ENCODE measurements at places on chromosomes 13 and 19.

GRCh38 chr13:113548778-113549621, 35.6 kb upstream of the TFDP1 start:
- DNase-seq, result peak; percentile 60

GRCh38 chr19:42032431-42032830, 37.6 kb downstream of the GRIK5 start:
- DNase-seq, result no peak

DNA sequence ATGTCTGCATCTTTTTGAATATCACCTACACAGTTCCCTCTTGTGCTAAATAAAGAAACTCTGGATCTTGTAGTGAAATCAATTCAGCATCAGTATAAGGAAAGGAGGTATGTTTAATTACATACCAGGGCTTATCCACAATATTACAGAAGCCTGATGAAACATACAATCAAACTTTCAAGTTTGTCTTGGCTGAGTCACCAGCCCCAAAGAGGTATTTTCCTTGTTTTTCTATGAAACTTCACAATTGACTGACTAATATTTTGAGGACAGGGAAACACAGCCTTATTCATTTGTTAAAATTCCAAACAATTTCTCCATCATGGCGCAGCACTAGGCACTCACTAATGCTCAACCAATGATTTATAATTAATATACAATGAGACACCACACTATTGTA, 952.4 kb downstream of the PCDH17 start:
- no peak for DNase-seq

DNA sequence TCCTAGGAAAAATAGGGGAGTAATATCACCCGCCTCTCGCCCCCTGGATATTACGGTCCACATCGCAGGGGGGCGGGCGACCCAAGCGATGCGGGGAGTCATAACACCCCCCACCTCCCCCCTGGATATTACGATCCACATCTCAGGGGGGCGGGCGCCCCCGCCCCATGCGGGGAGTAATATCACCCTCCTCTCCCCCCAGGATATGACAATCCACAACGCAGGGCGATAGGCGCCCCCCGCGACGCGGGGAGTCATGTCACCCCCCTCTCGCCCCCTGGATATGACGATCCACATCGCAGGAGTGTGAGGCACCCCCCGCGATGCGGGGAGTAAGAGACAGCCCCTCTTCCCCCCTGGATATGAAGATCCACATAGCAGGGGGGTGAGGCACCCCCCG, 684.4 kb upstream of the PCDH9 start:
- DNase-seq, result no peak

GRCh38 chr13:50283017-50283416, 267.8 kb downstream of the KCNRG start:
- DNase-seq, result no peak

GRCh38 chr13:31629085-31629780, 110.1 kb upstream of the RXFP2 start:
- DNase-seq, result no peak

DNA sequence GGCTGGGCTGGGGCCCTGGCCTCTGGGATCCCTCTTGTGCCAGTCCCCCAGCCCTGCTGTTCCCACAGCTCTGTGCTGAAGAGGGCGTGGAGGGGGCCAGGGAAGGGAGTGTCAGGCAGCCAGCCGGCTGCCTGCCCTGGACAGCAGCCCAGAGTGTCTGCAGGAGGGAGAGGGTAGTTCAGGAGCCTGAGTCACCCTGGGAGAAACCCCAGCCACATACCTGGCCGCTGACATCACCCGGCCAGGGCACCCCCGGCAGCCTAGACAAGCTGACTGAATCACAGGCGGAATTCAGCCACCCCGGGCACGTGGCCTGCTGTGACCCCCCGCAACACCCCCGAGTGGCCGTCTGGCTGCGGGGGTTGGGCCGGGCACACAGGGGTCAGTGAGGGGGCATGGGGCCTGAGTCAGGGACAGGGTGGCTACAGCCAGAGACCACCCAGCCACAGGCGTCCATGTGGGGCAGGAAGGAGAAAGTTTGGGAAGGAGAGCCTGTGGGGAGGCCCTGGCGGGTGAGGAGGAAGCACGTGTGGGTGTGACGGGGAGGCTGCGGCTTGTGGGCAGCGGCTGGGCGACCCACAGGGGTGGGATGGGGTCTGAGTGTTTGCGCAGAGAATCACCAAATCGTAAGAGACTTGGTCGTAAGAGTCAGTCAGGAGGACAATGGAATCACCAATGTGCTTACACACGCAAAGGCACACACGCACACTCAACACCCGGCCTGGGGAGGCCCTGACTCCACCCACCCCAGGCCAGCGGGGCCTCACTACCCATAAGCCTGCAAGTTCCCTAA, 11.9 kb upstream of the FOSB start:
- DNase-seq, result peak; percentile 98

- no peak for DNase-seq
These were observed 536 bp downstream of the UBA2 start for GRCh38 chr19:34428549-34429285.

DNA sequence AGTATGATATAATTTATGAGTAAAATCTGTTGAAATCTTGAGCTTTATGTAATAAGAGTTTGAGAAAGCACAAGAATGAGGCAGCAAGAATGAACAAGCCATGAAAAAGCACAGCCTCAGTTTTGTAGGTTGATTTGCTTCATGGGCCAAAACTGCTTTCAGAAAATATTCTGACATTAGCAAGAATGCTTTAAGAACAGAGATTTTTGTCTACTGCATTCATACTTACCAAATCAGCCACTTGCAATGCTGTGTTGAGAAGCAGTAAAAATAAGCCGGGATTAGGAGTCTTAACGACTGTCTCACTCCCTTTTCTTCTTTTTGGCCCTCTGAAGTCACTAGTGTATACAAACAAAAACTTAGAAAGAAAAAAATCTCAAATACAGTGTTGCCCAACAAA, 114.5 kb downstream of the POSTN start:
- DNase-seq, result no peak

DNA sequence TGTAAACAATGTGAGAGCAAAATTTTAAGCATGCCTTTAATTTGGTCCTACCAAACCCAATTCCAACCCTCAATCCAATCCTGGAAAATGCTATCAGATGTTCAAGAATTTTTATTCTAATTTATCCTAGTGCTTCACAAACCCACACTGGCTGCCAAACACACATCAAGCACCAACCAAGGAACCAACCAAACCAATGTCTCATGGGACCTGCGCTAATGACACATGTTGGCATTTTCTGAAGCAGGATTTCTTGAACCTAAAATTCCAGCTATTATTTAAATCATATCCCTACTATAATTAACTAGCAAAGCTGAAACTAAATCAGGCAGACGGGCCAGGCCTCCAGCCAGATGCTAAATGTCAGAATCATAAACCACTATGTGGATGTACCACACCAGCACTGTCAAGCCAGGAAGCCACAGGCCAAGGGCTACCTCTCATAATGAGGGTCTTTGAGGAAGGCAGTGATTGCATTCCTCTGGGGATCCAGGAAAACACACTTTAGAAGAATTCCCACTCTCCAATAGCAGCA, 5.8 kb downstream of the LATS2 start:
- no peak for DNase-seq

DNA sequence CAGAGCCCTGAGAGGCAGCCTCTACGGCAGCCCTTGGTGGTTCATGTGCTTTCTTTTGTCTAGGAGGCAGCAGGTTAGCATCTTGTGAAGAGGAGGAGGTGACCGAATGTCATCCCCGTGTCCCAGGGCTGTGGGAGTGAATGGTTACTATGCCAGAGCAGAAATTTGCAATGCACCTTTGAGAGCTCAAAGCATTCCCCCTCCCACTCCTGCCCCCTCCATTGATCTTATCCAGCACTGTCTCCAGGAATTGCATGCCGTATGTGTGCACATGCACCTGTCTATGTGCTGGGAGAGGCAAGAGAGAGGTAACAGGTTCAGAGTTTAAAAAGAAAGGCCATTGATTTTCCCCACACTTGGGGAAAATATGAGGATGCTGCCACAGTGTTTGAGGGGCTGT, 10.2 kb downstream of the RASL11A start:
- no peak for DNase-seq

- DNase-seq, result no peak
These were observed 6.0 kb upstream of the NCCRP1 start for GRCh38 chr19:39190768-39191167.

DNA sequence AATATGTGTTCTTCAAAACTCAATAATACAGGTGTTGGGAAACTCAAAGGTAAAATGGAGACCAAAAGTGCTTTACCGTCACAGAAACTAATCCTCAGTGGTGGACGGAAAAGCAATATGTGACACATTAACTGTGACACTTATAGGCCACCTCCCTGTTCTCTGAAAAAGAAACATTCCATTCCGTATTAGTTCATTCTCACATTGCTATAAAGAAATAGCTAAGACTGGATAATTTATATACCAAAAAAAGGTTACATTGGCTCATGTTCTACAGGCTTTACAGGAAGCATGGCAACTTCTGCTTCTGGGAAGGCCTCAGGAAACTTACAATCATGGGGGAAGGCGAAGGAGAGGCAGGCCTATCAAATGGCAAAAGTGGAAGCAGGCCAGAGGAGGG, 435.3 kb upstream of the HTR2A start:
- DNase-seq, result no peak

GRCh38 chr13:102567857-102568256, 28.9 kb upstream of the TPP2 start:
- no peak for DNase-seq

GRCh38 chr13:96817336-96817941, 176.8 kb downstream of the OXGR1 start:
- DNase-seq, result no peak

DNA sequence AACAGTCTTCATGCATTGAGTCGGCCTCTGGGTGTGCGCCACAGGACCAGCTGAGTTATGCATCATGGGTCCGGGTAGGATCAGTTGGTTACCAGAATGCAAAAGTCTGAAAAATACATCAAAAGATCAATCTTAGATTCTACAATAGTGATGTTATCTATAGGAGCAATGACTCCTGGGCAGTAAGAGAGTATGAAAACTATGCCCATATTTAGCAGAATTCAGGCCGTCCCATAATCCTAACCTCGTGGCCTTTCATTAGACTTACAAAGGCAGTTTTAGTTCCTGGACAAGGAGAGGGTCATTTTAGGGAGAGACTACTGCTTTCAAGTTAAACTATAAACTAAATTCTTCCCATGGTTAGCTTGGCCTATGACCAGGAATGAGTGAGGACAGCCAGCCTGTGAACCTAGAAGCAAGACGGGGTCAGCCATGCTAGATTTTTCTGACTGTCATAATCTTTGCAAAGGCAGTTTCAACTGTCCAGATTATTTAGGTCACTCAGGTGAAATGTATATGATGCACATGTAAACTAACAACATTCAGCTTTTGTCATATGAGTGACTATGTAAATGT, 11.8 kb upstream of the CDADC1 start:
- DNase-seq, result no peak

DNA sequence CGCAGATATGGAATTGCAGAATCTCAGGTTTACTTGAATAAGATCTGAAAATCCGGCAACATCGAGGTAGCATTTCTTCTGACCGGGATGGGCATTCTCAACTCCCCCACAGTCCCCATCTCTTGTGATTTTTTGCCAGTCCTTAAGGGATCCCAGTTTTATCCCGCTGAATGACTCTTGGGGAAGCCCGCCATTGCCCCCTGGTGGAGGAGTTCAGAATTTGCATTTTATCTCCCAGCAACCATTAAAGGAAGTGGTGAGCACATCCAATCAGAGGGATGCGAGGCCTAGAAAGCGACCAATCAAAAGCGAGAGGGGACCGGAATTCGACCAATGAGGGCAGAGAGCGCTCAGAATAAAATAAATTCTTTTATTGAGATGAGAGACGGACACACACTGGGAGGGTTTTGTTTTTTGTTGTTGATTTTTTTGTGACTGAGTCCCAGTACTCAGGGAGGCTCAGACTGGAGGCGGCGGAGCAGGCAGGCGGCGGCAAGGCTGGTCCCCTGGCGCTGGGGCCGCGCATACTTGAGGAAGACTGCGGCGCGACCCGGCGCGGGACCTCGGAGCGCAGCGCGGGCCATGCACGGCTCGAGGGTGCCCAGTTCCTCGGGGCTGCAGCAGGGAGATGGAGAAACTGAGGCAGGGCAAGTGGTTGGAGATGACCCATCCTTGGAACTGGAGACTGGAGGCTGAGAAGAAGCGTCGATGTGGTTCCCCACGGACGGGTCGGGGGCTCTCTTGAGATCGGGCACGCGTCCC, 3.9 kb upstream of the TTC9B start:
- DNase-seq, result peak; percentile 78

GRCh38 chr19:8806661-8807060, 25.4 kb downstream of the ZNF558 start:
- DNase-seq, result no peak

GRCh38 chr13:50682002-50682401, 161.5 kb downstream of the DLEU7 start:
- no peak for DNase-seq
